ENCODE measurements at places on chromosomes 11 and 22.

- DNase-seq = no peak
Measured at GRCh38 chr11:57364851-57365660, 15.9 kb downstream of the PRG3 start.

- no peak for DNase-seq
Measured at GRCh38 chr11:69869311-69869939, 50.2 kb upstream of the FGF3 start.

GRCh38 chr11:34074391-34074790 lies 22.9 kb downstream of the CAPRIN1 start:
- no peak for DNase-seq

DNA sequence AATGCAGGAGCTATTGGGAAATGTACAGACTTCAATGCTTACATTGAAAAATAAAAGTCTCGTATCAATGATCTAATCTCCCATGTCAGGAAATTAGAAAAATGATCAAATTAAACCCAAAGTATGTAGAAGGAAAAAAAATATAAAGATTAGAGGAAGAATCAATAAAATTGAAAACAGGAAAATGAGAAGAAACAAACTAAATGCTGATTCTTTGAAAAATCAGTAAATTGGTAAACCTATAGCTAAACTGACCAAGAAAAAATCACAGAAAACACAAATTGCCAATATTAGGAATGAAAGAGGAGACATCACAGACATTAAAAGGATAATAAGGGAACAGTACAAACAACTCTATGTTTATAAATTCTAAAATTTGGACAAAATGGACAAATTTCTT lies 11.8 kb downstream of the OR2AT4 start:
- no peak for DNase-seq

GRCh38 chr22:24200619-24201212 lies 19.4 kb downstream of the SUSD2 start:
- no peak for DNase-seq

GRCh38 chr22:43238526-43239006 lies 51.6 kb upstream of the TTLL12 start:
- DNase-seq = no peak

GRCh38 chr11:130449310-130449990 lies 1.0 kb downstream of the ADAMTS15 start:
- DNase-seq = no peak

DNA sequence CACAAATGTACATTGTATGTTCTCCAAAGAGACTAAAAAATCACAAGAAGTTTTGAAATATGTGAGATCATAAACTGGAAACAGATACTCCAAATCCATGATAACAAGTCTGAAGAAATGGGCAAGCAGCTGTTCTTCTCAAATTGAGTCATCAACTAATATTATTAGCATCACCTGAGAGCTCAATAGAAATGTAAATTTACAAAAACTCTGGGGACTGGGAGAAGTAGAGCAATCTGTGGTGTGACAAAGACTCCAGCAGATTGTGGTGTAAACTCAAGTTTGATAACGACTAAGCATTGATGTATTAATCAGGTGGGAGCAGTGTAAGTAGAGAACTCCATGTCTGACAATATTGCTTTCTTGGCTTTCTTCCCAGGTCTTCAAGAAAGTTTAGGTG lies 53.2 kb downstream of the GLYATL1 start:
- DNase-seq = no peak

DNA sequence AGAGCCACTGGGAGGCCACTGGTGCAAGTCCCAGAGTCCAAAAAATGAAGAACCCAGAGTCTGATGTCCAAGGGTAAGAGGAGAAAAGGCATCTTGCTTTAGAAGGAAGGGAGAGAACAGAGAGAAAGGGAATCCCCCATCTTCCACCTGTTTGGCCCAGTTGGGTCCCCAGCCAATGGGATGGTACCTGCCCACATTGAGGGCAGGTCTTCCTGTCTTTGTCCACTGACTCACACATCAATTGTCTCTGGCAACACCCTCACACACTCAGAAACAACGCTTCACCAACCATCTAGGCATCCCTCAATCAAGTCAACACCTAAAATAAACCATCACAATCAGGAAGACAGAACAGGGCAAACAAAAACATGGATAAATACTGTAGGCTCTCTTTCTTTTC lies 6.3 kb downstream of the COMMD9 start:
- DNase-seq = no peak

GRCh38 chr11:71251761-71252268 lies 562 bp downstream of the SHANK2 start:
- no peak for DNase-seq

GRCh38 chr11:27381238-27381666 lies 18.2 kb upstream of the CCDC34 start:
- no peak for DNase-seq

- no peak for DNase-seq
Measured at GRCh38 chr22:50294319-50294656, 13.2 kb downstream of the PLXNB2 start.

- no peak for DNase-seq
Measured at GRCh38 chr22:20724676-20725454, 49.0 kb upstream of the SERPIND1 start.

DNA sequence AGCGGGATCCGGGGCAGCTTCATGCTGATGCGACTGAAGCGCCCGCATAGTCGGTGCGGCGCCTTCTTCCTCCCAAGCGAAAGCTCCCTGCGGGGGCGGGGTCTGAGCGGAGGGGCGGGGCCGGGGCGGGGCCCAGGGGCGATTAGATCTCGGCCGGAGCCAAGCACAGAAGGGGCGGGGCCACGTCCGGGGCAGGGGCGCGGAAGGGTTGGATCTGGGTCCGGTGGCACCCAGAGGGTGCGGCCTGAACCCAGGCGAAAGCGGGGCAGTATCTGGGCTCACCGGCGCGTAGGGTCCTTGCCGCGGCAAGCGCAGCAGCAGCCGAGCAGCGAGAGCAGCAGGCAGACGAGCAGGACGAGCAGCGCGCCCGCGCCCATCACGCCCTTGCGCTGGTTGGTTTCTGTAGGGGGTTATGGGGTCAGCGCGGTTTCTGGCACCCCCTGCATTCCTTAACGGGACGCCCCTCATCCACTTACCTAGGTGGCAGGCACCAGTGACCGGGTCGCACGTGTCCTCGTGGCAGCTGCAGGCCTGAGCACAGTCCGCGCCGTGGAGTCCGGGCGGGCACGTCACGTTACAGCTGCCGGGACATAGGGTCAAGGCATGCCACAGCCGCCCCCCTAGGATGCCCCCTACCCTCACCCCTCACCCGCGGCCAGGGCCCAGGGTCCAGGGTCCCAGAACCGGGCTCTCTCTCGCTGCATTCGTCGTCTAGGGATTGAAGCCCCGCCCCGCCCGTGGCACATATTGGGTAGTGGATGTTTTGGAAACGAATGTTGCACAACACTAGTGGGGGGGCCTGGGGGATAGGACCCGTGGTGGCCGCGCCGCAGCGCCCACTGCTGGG lies 8.1 kb downstream of the SCARF2 start:
- DNase-seq = peak; percentile 67

DNA sequence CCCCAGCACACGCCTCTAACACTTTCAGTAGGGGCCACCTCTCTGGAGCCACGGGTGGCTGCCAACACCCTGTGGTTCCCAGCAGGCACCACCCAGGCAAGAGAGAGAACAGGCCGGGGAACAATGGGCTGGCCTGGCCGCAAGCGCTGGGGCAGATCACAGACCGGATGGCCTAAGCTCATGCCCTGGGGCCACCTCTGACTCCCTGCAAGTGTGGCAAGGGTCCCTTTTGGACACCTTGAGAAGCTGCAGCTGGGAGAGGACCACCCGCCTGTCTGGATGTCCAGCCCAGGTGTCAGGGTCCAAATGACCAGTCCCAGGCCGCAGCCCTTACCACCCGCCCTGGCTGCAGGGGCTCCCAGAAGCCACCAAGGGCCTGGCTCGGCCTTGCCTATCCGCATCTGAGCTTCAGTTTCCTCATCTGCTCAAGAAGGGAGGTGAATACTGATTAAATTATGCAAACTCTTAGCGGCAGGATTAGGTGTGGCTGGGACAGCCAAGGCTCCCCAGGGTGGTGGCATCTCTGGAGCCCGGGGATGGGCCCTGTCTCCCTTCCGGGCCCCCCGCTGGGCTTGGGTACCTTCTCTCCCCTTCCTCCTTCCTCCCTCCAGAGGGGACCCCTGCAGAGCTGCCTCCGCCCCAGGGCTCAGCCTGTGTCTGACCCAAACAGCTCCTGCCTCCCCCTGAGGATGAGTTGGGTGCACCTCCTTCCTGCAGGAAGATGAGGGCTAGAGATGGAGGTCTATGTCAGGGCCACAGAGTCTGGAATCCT lies 785 bp upstream of the SUSD2 start:
- DNase-seq = no peak

DNA sequence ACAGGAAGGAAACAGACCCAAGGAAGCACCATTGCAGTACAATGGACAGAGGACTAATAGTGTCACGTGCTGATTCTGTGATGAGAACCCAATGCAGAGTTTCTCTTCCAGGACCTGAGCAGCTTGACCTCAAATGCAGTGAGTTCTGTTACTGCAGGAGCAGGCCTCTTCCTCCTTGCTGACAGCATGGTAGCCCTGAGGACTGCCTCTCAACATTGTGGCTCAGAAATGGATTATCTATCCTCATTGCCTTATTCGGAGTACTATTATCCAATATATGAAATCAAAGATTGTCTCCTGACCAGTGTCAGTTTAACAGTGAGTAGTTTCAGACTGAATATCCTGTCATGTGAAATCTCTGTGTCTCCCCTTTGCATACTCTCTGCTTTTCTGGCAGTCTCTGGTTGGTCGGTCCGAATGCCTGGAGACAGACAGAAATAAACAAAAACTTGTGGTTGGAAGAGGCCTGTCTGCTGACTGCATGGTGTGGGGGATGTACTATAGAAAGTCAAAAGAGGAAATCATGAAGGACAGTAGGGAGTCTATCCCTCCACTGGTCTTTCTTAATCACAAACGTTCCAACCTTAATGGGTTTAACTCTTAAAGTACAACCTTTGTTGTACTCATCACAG lies 6.9 kb upstream of the MS4A14 start:
- no peak for DNase-seq

- DNase-seq = no peak
Measured at GRCh38 chr11:21640491-21640890, 552.4 kb upstream of the ANO5 start.
